ENCODE measurements at places on chromosomes 2 and 18. TPM values are rescaled to one million over a fixed set of nuclear protein-coding genes. Genes with fewer than 3 reads are reported as not detected.
A peak's percentile ranks its signal among the peaks of the same experiment; 100 is the strongest.

Gene GAREM2
- total RNA-seq = 4.1 TPM

DNA sequence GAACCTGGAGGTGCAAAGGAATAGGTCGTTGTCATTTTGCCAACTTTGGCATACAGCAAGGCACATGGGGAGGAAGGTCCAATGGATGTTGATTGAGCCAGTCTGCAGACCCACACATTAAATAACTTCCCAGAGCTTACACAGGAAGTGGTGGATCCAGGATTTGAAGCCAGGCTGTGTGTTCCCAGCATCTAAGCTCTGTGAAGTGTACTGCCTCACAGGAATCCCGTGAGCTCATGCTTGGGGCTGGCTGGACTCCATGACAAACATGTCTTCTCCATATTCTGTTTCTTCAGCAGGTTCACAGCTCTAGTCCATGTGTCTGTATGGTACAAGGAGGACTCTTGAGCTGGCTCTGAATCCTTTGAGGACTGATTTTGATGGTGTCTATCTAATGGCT lies 63.9 kb downstream of the KLHL29 start:
- no peak overlapping the region for H3K27ac ChIP-seq
- peaks cover 5% of the 10 kb centered on the region for H3K4me1 ChIP-seq
- H3K36me3 ChIP-seq = no peaks in the 10 kb centered on the region
- no peak for DNase-seq
- no peak overlapping the region for H3K4me3 ChIP-seq
- no peaks in the 10 kb centered on the region for H3K27me3 ChIP-seq

DNA sequence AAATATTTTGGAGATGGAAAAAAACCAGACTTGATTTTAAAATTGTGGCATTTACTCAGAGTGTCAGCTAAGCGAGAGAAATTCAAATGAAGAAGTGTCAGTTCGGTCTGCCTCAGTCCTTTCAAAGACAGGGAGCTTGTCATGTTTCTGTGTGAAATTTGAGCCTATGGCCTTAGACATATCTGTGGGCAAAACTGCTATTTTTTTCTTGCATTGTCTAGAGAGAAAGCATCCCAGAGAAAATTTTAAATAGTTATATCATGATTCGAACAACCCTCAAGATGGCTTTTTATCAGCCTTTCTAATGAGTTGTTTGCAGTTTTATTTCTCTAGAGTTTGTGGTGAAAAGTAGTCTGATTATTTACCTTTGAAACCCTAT lies 50.2 kb upstream of the KCNE4 start:
- no peaks in the 10 kb centered on the region for H3K36me3 ChIP-seq

DNA sequence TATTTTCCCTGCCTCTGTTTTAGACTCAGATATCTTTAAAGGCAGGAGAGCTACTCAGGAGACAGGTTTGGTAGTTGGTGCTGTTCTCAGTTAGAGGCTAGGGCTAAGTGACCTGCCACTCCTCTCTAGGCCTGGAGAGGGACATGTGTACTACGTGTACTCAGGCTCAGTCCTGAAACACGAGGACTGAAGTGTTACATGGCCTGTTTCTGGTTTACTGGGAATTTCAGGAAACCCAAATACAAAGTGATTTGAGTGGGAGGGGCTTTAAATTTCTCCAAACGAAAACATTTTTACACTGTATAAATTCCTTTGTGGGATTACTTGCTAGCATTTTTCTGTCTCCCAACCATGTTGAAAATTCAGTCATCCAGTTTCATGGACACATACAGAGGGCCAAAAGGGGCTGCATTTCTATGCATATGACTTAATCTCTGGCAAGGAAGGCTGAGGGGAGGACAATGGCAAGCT lies 343.3 kb downstream of the CYP26B1 start:
- H3K36me3 ChIP-seq = no peaks in the 10 kb centered on the region
- H3K4me3 ChIP-seq = no peak overlapping the region
- no peak for DNase-seq
- H3K27ac ChIP-seq = no peak overlapping the region

Gene CHST9
- total RNA-seq = 1.4 TPM

DNA sequence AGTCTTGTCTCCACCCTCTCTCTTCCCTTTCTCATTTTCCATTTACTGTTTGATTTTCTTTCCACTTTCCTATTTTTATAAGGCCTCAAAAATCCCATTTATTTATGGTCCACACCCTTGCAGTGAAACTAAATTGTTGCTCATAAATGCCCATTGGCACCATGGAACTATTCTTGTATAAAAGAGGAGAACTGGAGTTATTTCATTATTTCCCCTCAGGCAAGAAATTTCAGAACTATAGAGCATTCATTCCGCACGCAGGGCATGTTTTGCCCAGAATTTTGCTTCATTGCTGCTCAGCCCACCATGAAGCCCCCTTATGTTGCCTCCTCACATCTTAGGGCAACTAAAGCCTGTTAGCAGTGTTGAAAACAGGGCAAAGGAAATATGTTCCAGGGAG lies 113.7 kb upstream of the MMADHC start:
- no peaks in the 10 kb centered on the region for H3K36me3 ChIP-seq
- no peak overlapping the region for H3K4me3 ChIP-seq
- no peak for DNase-seq
- no peak overlapping the region for H3K27ac ChIP-seq
- H3K4me1 ChIP-seq = no peaks in the 10 kb centered on the region

DNA sequence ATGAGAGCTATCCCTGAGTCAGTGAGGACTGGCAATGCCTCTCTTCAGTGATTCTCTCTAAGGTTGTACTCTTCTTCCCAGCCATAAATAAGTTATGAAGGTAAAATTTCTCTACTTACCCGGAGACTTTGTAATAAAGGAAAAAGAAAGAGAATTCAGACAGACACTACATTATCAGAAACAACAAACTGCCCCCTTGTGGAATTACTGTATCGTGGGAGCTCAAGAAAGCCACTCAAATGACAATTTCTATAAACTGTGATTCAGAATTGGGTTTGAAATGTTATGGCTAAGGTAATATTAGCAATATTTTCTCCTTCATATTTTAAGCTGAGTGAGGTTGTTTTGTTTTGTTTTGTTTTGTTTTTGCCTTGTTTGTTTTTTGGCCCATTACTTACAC lies 155.8 kb upstream of the TANK start:
- H3K4me1 ChIP-seq = no peaks in the 10 kb centered on the region
- H3K27me3 ChIP-seq = no peaks in the 10 kb centered on the region
- no peak overlapping the region for H3K27ac ChIP-seq
- no peaks in the 10 kb centered on the region for H3K36me3 ChIP-seq

Gene BUB1
- 0.30 TPM for total RNA-seq

DNA sequence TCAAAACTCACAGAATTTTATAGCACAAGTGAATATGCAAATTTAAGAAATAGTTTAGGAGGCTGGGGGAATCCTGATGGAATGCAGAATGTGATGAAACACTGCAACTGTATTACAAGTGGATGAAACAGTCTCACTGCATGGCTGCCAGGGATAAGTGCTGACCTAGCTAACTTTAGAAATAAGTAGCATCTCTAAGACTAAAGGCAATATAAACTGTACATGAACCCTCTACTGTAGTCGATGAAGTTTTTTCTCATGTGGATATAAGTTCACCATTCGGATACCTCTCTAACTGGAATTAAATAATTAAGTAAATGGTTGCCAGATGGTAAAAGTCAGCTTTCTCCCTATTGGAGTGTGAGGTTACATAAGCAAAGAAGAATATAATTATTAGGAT lies 777.8 kb upstream of the RAB6C start:
- no peaks in the 10 kb centered on the region for H3K36me3 ChIP-seq
- no peaks in the 10 kb centered on the region for H3K27me3 ChIP-seq
- no peak overlapping the region for H3K27ac ChIP-seq
- no peaks in the 10 kb centered on the region for H3K4me1 ChIP-seq
- DNase-seq = no peak
- H3K4me3 ChIP-seq = no peak overlapping the region

- H3K27me3 ChIP-seq = no peaks in the 10 kb centered on the region
- H3K4me1 ChIP-seq = no peaks in the 10 kb centered on the region
- no peaks in the 10 kb centered on the region for H3K36me3 ChIP-seq
- H3K27ac ChIP-seq = no peak overlapping the region
- H3K4me3 ChIP-seq = no peak overlapping the region
- DNase-seq = no peak
These were observed 34.5 kb upstream of the GRB14 start for GRCh38 chr2:164655750-164656149.

- no peak for DNase-seq
- no peak overlapping the region for H3K4me3 ChIP-seq
- peaks cover 3% of the 10 kb centered on the region for H3K4me1 ChIP-seq
- no peaks in the 10 kb centered on the region for H3K36me3 ChIP-seq
- no peaks in the 10 kb centered on the region for H3K27me3 ChIP-seq
These were observed 52.3 kb upstream of the ITGB6 start for GRCh38 chr2:160252278-160252887.

- no peak overlapping the region for H3K27ac ChIP-seq
- H3K4me1 ChIP-seq = no peaks in the 10 kb centered on the region
- H3K4me3 ChIP-seq = no peak overlapping the region
- H3K27me3 ChIP-seq = no peaks in the 10 kb centered on the region
- no peaks in the 10 kb centered on the region for H3K36me3 ChIP-seq
- no peak for DNase-seq
These were observed 1231.0 kb downstream of the DSC3 start for GRCh38 chr18:29811519-29811918.

DNA sequence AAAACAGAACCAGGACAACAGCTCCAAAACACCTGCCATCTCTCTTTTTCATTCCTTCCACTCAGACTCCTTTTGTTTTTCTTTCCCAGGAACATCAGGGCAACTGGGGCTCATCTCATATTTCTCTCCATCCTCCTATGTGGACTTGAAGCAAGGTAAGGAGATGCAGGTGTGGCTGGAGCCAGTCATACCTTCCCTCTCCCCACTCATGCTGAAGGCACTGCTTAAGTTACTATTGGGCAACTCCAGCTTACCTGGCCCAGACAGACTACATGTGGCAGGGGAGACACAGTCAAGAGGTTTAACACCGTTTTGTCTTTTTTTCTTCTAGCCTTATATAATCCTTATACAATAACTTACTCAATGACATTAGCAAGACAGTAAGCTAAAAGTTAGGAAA lies 38.4 kb downstream of the LAMA1 start:
- no peaks in the 10 kb centered on the region for H3K4me1 ChIP-seq
- no peaks in the 10 kb centered on the region for H3K27me3 ChIP-seq
- no peak for DNase-seq
- H3K27ac ChIP-seq = no peak overlapping the region
- H3K36me3 ChIP-seq = no peaks in the 10 kb centered on the region

- peak overlapping the region; percentile 94 for H3K27ac ChIP-seq
- peaks cover 12% of the 10 kb centered on the region for H3K4me1 ChIP-seq
- H3K4me3 ChIP-seq = peak overlapping the region; percentile 40
- peaks cover 3% of the 10 kb centered on the region for H3K36me3 ChIP-seq
These were observed 918 bp upstream of the NABP1 start for GRCh38 chr2:191676790-191677645.

DNA sequence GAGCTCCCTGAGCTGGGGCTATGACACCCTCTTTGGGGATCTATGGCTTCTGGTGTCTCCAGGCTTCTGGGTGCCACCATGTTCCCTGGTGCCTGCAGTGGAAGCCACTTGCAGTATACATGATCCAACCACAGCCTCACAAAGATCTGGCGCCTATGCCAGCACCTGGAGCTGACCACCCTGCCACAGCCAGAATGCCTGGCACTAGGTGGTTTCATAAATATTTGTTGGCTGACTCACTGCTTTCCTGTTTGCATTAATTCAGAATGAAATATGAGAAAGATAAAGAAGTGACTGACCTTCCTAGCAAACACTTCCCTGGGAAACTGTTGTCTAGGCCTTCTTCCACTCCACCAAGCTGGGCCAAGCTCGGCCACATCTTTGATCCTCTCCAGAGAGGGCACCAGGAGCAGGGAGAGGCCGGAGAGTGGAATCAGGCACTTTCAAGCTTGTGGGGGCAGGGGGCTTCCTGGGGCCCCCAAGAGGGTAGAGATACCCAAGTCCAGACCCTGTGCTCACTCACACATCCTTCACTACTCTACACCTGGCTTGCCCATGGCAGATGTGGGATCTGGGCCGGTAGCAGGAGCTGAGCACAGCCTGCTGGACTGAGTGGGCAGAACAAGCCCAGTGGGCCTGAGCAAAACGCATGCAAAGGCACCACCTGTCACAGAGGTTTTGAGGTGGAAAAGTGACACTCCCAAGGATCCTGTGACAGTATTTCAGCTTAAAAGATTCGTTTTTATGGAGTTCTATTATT lies 565.7 kb downstream of the SLC4A3 start:
- H3K36me3 ChIP-seq = no peaks in the 10 kb centered on the region
- no peak overlapping the region for H3K4me3 ChIP-seq
- H3K27me3 ChIP-seq = no peaks in the 10 kb centered on the region

- H3K27ac ChIP-seq = no peak overlapping the region
- no peak overlapping the region for H3K4me3 ChIP-seq
- H3K4me1 ChIP-seq = no peaks in the 10 kb centered on the region
- no peak for DNase-seq
- H3K27me3 ChIP-seq = no peaks in the 10 kb centered on the region
- no peaks in the 10 kb centered on the region for H3K36me3 ChIP-seq
These were observed 510.3 kb upstream of the CHAC2 start for GRCh38 chr2:53257287-53257686.

- H3K4me1 ChIP-seq = no peaks in the 10 kb centered on the region
- H3K27me3 ChIP-seq = no peaks in the 10 kb centered on the region
- no peaks in the 10 kb centered on the region for H3K36me3 ChIP-seq
- DNase-seq = no peak
- H3K27ac ChIP-seq = no peak overlapping the region
These were observed 266.2 kb upstream of the SLC39A10 start for GRCh38 chr2:195390686-195391321.

GRCh38 chr18:21272016-21272579 lies 30.1 kb downstream of the GREB1L start:
- no peaks in the 10 kb centered on the region for H3K27me3 ChIP-seq
- H3K36me3 ChIP-seq = no peaks in the 10 kb centered on the region
- H3K4me3 ChIP-seq = no peak overlapping the region
- no peaks in the 10 kb centered on the region for H3K4me1 ChIP-seq
- no peak for DNase-seq
